Stimulated activated CD4-positive, alpha-beta T cell treated with anti-CD3 and anti-CD28 coated beads, Interleukin-15, amount 100 ng/mL, for 1 hour (primary cell): ENCODE measurements at places on chromosomes 16 and 17.

DNA sequence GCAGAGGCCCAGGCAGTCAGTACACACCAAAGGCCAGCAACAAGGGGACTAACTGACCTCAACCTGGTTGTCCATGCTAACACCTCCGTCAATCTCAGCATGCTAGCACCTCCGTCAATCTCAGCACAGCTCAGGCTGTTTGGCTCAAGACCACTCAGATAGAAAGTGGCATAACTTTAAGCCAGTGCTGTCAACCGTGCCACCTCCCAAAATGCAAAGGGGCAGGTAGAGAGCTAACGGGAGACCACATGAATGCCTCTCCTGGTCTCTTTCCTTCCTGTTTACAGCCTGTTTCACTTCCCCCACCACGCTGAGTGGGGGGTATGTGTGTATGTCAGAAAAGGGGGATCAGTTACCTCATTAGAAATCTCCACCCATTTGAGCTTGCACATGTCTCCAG, 3.3 kb downstream of the UBTF start:
- DNase-seq, result no peak

DNA sequence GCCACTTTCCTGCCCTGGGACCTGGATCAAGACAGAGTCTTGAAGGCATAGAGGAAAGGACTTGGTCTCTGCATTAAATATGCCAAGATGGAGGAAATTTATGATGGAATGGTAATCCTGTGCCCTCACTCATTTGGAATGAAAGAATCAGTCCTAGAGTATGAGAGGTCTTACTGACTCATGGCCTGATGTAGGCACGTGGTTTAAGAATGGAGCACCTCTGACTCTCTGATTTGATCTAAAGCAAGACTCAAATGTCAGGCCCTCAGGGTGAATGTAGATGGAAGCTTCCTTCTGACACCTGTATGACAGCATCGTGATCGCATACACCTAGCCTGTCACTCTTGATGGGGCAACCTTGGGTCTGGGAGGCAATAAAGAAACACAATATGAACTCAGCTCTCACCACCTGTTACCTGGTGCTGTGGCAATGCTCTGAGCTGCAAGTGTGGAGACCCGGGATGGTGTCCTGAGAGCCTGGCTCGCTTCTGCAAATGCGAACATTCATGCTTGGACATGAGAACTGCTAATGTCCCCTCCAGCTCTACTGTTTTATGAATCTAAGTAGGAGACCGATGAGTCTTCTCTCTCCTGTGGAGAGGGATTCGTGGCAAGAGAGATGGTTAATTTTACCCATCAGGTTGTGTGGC, 229.9 kb downstream of the ABCC12 start:
- no peak for DNase-seq

DNA sequence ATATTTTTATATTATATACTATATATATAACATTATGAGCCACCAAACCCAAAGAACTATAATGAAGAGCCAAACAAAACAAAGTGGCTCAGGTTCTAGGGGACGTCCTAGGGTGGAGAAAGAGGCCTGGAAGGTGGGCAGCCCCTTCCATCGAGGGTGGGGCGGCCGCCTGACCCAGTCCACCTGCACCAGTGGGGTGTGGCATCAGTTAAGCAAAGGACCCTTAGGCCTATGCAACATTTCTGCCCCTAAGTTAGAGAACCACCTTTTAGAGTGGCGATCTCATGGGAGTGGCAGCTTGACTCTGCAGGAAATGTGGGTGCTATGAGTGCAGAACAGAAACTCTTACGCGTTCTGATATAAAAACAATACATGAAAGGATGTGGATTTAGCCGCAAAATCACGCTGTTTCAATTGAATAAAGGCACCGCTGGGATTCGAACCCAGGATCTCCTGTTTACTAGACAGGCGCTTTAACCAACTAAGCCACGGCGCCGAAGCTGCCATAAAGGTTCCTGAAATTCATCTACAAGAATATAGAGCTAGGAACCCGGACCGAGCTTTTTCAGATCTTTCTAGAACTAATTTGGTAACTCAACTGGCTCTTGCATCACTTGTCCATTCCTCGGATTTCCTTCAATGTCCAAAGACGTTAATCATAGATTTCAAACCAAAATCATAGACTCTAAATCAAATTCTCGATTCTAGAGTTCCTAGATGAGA, 15.6 kb upstream of the AURKB start:
- peak; percentile 37 for DNase-seq

DNA sequence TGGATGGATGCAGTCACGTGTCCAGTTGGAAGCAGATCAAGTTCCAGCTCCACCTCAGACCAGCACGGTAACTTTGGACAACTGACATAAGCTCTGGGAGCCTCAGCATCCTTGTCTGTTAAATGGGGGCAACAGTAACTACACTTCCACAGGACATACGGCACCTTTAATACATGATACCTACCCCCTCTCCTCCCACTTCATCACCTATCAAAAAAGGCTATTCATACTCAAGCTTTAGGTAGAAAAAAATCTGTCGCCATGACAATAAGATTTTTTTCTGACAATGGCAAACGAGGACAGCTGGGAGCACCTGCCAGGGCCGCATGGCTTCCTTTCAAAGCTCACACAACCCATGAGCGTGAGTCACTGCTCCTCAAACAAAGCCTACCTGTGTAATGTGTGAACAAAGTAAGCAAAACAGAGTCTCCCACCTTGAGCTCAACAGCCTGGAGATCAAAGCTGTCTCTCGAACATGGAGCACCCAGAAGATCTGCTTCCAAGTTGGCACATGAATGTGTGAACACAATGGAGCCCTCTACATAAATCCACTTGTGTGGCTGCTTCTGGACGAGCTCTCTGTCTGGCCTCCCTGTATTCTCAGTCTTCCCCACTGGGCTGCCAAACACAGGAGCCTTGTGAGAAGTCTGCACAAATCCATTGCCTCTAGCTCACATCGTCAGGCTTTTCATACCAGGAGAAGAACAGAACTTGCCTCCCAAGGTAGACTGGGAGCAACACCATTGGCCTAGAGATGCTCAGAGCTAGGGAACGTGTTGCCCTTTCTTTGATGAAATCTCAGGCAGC, 459.7 kb downstream of the SOX9 start:
- no peak for DNase-seq

DNA sequence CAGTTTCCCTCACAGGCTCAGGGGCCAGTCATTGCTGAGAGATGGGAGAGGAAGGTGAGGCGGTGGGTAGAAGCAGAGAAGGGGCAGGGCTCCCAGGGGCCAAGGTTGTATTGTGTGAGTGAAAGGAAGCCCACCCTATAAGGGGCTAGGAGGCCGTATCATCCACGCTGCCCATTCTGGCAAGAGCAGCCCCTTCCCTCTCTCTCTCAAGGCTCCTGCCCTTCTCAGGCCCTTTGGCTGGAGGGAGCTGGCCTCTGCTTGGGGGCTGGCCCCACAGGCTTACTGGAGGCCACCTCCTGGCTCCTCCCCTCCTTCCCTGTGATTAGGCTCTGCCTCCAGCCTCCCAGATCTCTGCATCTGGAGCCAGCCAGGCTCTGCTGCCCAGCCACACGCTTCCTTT, 7.6 kb downstream of the TBKBP1 start:
- no peak for DNase-seq

DNA sequence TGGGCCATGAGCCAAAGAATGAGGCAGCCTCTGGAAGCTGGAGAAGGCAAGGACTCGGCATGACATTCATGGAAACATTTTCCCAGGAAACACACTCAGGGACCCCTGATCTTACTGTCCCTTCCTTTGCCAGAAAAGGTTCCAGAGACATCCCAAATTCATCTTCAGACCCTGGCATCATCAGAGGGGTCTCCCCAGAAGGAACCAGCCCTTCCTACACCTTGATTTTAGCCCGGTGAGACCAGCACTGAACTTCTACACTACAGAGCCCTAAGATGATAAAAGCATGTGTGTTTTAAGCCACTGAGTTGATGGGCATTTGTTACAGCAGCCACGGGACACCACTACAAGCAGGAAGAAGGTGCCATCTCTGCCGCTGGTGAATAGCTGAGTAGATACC, 262.3 kb downstream of the C16orf95 start:
- no peak for DNase-seq

GRCh38 chr16:51522902-51523301, 371.8 kb upstream of the SALL1 start:
- no peak for DNase-seq

DNA sequence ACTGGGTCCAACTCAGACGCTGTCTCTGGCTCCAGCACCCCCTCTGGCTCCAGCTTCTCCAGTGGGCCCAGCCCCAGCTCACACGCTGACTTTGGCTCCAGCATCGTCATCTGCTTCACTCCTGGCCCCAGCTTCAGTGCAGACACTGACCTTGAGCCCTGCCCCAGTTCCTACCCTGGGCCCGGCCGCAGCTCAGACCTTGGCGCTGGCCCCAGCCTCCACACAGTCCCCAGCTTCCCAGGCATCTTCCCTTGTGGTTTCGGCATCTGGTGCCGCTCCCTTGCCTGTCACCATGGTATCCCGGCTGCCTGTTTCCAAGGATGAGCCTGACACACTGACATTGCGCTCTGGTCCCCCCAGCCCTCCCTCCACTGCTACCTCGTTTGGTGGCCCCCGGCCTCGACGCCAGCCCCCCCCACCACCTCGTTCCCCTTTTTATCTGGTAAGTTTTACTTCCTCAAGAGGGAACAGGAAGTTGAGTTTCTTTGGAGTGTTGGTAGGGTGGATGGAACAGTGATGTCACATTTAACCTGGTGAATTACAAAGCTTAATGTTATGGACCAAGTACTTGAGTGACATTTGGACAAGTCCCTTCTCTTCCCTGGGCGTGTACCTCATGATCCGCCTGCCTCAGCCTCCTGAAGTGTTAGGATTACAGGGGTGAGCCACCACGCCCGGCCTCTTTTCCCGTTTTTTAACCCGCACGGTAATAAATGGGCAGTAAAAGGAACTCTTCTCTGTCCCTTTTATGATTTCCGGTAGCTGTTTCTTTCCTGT, 23.4 kb upstream of the PHKG2 start:
- no peak for DNase-seq

- DNase-seq, result no peak
Observed at GRCh38 chr17:79739148-79740062, 8.7 kb downstream of the ENPP7 start.

GRCh38 chr17:40447806-40448205, 4.6 kb downstream of the IGFBP4 start:
- DNase-seq, result no peak

GRCh38 chr16:1859650-1860049, 12.3 kb downstream of the MEIOB start:
- DNase-seq, result no peak

- DNase-seq, result no peak
Observed at GRCh38 chr17:50268743-50269275, 5.5 kb upstream of the TMEM92 start.

DNA sequence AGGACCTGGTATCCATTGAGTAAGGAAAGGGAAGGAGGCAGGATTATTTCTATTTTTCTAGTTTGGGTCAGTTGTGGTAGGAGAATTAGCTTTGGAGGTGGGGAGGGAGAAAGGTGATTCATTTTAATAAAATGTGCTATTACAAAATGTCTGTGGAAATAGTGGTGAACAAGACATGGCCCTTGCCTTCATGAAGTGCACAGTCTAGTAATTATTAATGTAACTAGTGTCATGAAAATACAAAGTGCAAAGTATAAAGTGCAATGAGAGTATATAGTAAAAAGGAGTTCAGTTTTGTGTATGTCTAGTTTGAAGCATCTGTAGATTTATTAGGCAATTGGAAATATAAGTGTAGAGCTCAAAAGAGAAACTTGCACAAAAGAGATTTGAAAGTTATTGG, 11.9 kb downstream of the NFATC3 start:
- DNase-seq, result no peak

GRCh38 chr16:54326266-54326662, 39.7 kb upstream of the IRX3 start:
- no peak for DNase-seq

DNA sequence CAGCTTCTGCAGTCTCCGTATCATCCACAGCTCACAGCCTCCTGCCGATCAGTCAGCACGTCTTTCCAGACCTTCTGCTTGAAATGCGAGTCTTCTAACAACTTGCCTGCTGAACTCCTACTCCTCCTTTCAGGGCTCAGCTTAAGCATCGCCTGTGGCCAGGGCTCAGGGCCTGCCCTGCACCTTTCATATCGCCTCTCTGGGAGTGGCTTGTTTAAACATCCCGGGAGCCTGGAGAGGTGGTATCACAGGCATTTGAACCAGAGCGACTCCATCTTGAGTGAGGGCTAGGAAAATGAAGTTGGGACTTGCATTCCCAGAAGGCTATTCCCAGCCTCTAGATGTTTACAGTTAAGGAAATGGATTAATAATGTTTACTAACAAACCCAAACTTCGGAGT, 13.9 kb upstream of the CYB561 start:
- DNase-seq, result no peak

GRCh38 chr16:4295581-4295980, 20.3 kb upstream of the GLIS2 start:
- no peak for DNase-seq

DNA sequence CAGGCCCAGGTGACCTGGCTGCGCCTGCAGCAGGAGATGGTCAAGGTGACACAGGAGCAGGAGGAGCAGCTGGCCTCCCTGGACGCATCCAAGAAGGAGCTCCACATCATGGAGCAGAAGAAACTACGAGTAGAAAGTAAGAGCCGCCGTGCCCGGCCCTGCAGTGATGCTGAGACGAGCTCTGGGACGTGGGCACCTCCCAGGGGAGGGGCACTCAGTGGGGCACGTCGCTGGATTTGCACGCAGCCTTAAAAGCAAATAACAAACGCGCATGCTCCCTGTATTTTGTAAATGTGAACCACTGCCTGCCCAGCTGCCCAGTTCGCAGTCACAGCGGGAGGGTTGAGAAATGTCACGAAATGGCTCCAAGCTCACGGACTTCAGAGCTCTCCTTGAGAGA, 15.3 kb upstream of the GAA start:
- DNase-seq, result no peak

- no peak for DNase-seq
Observed at GRCh38 chr17:20920815-20921199, 122.0 kb downstream of the USP22 start.

- no peak for DNase-seq
Observed at GRCh38 chr17:27605409-27605808, 25.6 kb upstream of the LGALS9 start.

DNA sequence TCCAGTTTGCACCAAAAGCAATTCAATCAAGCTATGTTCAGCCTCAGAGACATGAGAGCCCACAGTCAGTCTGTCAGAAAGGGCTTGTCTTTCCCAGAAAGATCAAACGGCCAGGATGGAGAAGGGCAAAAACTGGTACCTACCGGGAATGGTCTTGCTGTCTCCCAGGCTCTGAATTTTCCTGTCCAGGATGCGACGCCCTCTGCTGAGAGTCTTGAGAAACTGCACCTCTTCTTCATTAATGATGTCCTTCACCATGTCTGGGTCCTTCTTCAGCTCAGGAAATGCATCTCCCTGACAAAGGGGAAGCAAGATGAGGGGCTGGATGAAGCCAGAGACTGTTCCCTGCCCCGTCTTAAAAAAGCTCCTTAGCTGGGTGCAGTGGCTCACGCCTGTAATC, 15.8 kb upstream of the EXOSC6 start:
- DNase-seq, result no peak
